EL (cell line): ENCODE measurements at places on chromosomes 11 and 22.

DNA sequence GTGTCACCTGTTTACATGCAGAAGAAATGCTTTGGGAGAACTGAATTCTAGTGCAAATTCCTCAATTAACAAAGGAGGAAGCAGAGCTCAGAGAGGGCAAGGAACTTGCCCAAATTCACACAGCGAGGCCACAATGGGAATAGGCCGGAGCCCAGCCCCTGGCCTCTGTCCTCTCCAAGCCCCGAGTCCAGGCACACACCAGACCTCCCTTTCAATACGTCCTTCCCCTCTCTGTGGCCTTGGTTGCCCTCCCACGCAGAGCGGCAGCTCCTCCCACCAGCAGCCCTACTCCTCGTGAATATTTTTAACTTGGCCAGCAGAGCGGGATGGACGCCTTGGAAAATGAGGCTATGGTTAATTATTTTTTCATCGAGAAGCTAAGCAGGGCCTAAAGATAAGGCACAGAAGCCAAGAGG is 1.6 kb upstream of the CARD10 start:
- DNase-seq, result no peak

- no peak for DNase-seq
Observed at GRCh38 chr11:69481393-69481844, at the start of gene LINC01488. Gene LINC01488, plus strand, starts transcription at chr11:69481663.

DNA sequence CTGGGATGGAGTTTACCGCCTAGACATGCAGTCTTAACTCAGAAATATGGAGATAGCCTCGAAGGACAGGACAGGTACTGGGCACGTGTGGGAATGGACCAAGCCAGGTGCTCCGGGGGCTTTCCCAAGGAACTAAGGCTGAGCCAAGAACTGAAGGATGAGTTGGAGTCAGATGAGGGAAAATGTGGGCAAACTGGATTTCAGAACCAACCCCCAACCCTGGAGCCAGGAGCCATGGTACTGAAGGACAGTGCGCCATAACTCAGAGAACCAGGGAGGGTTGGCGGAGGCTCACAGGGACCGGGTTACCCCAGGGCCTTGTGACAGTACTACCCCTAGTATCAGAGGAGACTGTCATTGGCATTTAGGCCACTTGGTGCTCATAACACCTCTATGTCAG is 2.5 kb upstream of the MIF start:
- DNase-seq, result no peak

GRCh38 chr11:12680246-12680939 is 6.2 kb downstream of the TEAD1 start:
- peak; percentile 90 for DNase-seq

- peak; percentile 74 for DNase-seq
Observed at GRCh38 chr11:7004482-7004881, 15.7 kb downstream of the ZNF214 start.

DNA sequence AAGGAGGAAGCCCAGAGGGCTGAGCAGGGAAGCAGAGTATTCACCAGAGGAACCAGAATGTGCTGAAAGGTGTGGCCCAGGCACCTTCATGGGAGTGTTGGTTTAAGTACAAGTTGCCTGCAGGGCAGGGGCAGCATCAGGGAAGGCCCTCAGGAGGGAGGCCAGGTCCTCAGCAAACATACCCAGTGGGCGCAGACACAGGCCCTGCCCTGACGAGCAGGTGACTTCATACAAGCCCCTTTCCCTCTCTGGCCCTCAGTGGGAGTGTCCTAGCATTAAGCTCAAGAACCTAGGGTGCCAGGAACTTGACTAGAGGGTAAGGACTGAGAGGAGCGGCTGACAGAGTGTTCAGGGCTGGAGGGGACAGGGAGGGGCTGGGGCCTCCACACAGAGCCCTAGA is 7.5 kb upstream of the CASTOR1 start:
- no peak for DNase-seq

GRCh38 chr11:102112509-102112821 is 2.2 kb downstream of the YAP1 start:
- DNase-seq, result peak; percentile 29

DNA sequence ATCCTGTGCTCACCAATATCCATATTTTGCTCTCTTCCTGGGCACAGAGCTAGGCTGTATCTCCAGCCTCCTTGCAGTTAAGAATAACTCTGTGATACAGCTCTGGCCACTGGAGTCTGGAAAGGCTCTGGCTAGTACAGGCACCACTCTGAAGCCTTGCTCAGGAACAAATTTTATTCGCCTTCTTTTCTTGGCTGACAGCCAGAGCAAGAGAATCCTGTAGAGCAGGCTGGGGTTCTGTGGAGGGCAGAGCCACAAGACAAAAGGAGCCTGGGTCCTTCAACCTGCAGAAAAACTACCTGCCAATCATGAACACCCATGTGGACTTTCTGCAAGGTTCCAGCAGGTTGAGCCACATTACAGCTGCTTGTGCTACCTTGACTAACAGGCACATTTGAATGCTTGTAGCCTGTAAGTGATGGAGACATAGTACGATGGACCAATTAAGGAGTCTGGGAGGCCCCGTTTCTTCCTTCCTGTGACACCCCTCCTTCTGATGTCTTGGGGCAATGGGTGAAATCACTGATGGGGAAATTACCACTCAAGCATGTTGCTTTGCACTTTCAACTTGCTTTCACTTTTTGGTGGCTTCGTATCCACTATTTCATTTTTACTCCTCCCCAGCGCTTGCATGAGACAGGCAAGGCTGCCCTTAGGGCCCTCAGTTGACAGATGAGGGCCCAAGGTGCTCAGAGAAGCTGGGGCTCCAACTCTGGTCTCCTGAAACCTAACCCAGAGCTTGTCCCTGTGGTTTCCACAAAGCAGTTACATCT is 267.2 kb upstream of the SYN3 start:
- no peak for DNase-seq

DNA sequence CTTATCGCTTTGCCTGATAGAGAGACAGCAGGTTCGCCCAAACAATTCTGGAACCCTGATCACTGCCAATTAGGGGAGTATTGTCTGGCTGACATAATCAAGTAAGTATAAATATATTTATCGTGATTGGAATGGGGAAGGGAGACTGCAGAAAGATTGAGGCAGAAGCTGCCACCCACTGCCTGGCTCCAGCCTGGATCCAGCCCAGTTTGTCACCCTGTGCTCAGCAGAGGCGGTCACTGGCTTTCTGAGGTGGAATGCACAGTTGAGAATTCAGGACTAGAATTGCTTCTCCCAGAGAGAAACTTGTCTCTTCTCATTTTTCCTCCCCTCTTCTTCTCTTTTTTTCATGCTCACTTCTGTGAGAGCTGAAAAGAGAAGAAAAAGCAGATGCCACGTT is 25.9 kb downstream of the GRAP2 start:
- DNase-seq, result no peak

DNA sequence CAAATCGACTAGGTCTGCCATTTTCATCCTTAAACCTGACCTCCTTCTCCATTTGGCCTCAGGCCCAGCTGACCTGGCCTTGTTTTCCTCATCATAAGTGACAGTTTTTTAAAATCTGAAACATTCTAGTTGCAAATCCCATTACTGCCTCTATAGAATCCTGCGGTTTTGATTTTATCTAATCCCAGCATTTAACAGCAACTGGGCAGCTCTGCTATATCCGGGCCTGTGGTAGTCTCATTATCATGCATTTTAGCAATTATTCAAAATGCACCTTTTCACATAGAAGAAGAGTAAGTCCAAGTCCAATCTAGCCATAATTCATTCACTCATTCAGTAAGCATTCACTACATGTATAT is 28.6 kb upstream of the BIRC3 start:
- DNase-seq, result no peak

DNA sequence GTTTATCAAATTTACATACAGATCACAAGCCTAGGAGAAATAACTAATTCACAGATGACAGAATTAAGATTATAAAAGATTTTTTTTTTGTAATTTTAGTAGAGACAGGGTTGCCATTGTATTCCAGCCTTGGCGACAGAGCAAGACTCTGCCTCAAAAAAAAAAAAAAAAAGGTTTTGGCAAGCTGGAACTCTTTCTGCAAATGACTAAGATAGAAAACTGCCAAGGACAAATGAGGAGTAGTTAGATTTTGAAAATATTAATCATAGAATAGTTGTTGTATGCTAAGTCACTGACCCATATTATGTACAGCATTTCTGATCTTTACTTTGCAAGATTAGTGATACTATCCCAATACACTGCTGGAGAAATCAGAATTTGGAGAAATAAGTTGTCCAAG is 99.2 kb downstream of the C11orf65 start:
- DNase-seq, result no peak

- DNase-seq, result no peak
Observed at GRCh38 chr22:47341464-47341863, 579.0 kb downstream of the TBC1D22A start.

- DNase-seq, result no peak
Observed at GRCh38 chr11:46676436-46677158, 23.8 kb downstream of the ARHGAP1 start.

- DNase-seq, result no peak
Observed at GRCh38 chr11:7449841-7450214, 35.5 kb upstream of the OLFML1 start.

- no peak for DNase-seq
Observed at GRCh38 chr22:43516996-43517635, 105.3 kb downstream of the MPPED1 start.

DNA sequence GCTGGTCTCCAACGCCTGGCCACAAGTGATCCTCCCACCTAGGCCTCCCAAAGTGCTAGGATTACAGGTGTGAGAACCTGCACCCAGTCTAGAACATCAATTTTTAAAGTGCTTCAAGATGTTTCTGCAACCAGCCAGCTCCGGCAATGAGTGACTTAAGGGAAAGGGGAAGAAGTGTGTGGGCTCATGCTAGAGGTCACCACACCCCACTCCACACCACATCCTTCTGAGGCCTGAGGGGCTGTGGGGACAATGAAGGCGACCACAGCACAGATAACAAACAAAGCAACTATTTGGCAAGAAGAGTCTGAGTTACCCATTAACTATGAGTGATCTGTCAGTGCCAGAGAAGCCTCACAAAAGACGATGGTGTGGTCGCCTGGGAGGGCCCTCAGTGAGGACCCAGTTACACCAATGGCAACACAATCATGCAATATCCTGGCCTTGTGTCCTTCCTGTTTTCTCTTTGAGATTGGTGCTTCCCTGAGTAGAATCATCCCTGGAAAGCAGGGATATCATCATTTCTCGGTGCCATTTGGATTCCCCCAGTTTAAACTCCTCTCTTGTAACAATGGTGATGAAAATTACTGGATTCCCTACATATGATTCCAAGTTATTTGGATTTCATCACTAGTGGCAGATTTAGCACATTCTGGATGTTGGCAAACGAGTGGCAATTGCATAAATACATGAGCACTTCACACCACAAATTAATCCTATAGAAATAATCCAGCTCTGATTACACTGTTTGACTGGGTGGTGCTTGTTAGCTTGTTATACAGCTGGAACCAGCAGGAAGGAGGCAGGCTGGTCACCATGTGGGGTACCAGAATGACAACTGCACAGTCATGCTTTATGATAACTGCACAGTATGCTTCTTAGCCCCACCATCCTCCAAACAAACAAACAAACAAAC is 18.4 kb downstream of the ABTB2 start:
- no peak for DNase-seq

GRCh38 chr11:128516886-128517285 is 70.5 kb downstream of the ETS1 start:
- peak; percentile 1 for DNase-seq

GRCh38 chr22:47381240-47381639 is 618.8 kb downstream of the TBC1D22A start:
- no peak for DNase-seq

DNA sequence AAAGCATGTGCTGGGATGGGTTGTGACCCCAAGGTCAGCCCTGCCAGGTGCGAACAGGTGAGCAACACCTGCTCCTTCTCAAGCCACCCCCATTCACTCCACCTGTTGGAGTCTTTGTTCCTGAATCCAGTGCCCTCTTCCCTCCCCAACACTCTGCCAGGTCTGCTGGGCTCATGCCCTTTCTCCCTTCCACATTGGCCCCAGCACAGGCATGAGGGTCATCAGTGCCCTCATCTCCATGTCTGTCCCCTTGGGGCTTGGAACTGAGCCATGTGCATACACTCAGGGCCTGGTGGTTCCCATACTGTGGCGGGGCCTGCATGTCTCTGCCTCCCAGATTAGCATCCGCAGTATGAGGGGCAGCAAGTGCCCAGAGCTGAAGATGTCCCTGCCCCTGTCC is 19.1 kb downstream of the RFPL2 start:
- no peak for DNase-seq

DNA sequence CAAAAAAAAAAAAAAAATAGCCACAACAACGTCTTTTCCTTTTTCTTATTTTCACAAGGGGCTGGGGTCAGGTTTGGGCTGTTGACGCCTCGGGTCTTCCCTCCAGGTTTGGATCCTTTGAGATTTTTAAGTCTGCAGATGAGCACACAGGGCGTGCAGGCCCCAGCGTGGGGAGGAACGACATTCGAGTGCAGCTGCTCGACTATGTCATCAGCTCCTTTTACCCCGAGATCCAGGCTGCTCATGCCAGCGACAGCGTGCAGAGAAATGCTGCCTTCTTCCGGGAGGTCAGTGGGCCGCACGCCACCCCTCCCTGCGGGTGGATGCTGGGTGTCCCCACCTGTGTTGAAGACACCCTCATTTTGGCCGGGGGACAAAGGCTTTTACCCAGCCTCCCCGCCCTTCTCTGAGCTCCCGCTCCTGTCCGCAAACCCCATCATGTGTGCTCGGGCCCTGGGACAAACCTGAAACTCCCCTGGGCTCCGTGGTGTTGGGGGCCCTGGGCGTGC is 7.7 kb downstream of the SELENOO start:
- no peak for DNase-seq

DNA sequence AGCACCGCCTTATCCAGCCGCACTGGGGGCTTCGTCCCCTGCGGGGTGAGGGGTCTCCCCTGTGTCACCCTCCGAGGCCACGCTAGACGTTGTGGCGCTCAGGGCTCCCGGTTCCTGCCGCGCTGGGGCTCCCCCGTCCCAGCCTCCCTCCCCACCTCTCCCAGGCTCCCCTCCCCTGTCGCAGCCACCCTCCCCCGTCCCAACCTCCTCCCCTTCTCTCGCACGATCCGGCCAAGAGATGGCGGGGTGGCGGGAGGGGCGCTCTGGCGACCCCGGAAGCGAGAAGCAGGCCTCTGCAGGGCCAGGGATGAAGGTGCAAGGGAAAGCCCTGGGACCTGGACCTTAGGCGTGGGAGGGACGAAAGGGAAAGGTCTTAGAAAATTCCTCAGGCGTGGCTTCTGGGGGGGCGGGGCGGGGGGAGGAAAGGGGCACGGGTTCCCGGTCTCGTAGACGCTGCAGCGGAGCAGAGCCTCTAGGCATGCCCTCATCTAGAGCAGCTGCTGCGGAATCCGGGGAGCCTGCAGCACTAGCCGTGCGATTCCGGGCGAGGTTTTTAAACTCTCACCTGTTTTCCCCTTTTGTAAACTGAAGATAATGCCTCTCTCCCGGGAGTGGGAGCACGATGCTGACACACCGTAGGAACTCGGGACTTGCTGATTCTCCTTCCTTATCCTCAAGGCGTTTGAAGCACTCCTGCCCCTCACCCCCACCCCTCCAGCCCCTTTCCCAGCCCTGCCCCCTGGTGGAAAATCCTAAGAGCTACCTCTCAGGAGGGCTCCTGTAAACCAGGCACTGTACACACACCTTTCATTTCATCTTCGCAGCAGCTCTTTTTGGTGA is 14.4 kb downstream of the KCNJ5 start:
- DNase-seq, result peak; percentile 57

DNA sequence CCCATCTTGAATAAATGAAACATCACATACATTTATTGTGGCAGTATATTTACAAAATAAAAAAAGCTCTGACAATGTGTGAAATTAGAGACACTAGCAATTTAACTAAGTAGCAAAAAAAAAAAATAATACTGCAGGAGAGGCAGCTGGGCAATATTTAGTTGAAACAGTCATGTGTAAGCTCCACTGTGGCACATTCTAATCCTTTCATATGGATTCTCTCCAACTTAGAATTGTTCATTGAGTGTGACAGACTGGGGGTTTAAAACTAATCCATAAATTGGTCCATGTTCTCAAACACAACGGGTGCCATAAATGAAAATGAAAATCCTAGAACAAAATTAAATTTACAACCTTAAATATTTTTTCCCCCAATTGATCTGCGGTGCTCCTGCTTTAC is 302.1 kb downstream of the CADM1 start:
- no peak for DNase-seq
